ENCODE measurements at places on chromosomes 6 and 20.

DNA sequence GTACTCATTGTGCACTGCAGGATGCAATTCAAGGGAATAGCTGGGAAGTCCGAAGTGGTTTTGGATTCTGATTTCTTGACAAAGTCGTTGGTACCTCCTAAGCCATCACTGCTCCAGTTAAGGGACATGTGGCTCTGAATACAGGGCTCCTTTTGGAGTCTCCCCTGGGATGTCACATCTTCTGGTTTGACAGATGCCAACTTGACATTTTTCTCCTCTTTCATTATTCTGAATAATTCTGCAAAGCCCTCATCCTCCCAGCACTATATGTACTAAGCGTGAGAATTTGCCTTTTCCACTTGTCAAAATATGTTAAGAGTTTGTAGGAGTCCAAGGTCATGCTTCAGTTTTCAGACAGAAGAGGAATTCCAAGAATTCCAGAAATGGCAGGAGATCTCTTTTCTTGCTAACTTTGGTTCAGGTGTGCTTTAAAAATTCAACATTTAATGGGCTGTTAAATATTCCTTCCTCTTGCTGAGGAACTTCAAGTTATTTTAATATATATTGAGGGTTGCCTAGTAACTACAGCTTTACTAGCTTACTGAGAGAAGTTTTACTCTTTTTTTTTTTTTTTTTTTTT is 38.7 kb downstream of the DOK5 start:
- DNase-seq: no peak

DNA sequence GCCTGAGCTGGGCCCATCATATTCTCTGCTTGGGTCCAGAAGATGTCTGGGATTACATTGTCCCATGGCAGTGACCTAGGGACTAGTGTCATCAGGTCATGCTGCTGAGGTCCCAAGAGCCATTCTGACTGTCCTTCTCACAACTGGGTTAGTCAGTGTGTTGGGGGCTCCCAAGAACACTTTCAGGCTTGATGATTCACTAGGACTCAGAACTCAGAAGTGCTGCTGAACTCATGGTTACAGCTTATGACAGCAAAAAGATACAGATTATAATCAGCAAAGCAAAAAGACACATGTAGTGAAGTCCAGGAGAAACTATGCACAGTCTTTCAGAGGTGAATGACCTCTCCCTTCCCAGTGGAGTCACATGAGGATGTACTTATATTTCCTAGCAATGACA is 107.8 kb downstream of the SYNE1 start:
- no peak for DNase-seq

- DNase-seq: no peak
These were observed 68.0 kb downstream of the PTPN1 start for GRCh38 chr20:50578061-50578777.

- no peak for DNase-seq
These were observed 93.2 kb downstream of the CLVS2 start for GRCh38 chr6:123089226-123089625.

DNA sequence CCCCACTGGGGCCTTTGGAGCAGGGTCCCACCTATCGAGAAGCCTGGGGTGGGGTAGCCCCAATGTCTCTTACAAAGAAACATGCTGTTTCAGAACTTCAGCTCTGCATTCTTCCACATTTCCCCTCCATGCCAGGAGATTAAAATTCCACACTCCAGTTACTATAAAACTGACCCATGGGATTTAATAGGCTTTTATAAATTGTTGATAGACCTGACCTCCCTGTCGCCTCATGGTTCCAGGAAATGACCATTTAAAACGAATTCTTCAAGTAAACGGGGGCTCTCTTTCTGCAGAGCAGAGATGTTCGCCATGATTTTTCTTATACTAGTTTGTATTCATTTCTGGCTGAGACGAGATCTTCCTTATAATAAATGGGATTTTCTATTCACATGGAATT is 19.3 kb downstream of the RIN2 start:
- no peak for DNase-seq
